ENCODE measurements at places on chromosomes 6 and 20.

GRCh38 chr20:19875376-19876221 lies 117.5 kb downstream of the RIN2 start:
- DNase-seq, result no peak

DNA sequence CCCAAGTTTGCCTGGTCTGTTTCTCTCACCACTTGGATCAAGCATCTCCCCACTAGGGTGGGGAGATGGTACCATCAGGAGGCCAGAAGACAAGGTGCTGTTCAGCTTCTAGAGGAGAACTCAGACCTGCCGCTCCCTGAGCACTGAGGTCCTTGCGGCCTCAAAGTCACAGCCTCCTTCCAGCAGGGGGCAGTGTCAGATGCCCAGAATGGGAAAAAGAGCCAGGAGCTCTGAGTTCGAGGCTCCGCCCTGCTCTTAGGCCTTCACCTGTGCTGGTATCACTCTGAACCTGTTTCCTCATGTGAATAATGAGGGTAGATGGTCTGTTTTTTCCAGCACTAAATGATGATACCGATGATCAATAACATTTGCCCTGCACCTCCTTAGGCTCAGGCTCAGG lies 68.7 kb downstream of the TOX2 start:
- DNase-seq, result no peak

DNA sequence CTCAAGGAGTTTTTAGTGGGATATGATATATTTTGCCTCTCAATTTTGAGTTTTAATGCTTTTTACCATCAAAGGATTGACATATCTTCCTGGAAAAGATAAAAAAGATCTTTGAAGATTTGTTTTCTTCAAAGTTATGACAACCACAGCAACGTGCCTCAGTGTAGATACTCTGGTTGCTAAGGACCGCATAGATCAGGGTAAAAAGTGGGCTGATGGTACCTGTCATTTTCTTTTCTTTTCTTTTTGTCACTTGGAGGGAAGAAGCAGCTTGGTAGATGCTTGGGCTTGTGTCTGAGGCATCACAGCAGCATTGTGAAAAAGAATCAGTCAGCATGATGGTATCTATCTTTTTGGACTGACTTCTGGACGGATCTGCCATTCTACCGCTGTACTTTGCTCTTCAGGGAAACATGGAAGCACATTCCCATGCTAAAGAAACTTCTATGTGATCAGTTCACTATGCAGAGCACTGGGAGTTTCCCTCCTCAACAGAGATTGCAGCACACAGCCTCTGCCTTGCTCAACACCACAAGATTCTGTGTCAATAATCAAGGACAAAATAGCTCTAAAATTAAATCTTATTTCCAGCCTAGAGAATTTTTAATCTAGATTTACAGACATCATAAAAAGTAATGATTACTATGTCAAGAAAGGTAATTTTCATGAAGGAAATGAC lies 54.8 kb upstream of the SGK1 start:
- DNase-seq, result no peak

DNA sequence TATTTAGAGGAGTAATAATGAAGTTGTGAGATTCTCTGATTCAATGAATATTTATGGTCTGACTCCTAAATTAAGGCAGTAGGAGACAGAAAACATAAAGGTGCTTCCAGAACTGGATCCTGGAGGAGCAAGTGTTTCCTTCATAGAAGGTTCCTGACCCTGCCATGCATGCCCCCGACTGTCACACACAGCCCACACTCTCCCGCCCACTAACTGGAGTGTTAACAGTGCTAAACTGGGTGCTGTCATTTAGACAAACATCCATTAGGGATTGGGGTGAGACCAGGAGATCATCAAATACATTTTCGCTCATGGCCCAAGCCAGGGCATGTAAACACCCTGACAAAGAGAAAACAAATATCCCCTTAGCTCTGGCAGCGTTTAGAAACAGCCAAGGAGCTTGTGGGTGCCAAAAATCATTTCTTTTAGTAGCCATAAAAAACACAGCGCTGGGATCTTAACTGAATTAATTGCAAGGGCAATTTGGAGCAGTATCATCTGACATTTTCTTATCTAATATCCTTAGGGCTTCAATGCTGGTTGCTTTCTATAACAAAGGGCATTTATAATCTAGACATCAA lies 46.8 kb downstream of the INSM1 start:
- DNase-seq, result no peak

- DNase-seq, result no peak
Measured at GRCh38 chr20:55741801-55742200, 263.5 kb downstream of the CBLN4 start.
